Islet precursor cell (in vitro differentiated cells): ENCODE measurements at places on chromosomes 12 and 14.
A peak's percentile ranks its signal among the peaks of the same experiment; 100 is the strongest.

DNA sequence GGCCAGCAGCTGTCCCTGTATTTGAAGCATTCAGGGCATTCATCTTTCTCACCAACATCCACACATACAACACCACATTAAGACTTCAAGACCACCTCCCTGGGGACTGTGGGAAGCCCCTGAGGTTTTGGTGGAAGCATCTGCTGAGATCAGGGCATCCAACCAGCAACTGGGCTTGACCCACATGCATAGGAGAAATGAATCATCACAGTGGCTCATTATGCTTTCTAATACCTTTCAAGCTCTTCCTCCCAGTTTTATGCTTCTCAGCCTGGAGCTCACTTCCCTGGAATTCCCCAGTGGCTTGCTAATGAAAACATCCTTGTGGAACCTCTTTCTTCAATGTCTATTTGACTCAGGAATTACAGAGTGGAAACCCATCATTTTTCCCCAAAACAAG is 21.4 kb upstream of the CMKLR1 start:
- peak; percentile 47 for DNase-seq

- no peak for DNase-seq
Observed at GRCh38 chr12:47894068-47894467, 10.7 kb downstream of the VDR start.

DNA sequence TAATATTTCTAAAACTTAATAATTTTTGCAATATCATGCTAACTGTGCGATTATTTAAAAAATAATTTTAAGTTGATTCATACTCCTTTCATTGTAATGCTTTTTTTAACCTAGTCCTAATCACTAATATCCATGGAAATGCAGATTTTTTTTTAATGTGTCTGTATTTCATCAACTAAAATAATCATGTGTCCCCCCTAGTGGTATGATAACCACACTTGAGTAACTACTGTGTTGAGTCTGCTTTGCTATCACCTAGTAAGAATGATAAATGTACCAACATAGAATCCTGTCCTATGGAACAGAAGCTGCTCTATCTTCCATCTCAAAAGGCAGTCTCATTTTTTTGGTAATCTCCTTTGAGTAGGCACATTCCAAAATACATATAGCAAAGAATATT is 19.1 kb upstream of the SYNE2 start:
- DNase-seq = no peak

- DNase-seq = no peak
Observed at GRCh38 chr14:98928418-98928817, 343.6 kb downstream of the BCL11B start.

DNA sequence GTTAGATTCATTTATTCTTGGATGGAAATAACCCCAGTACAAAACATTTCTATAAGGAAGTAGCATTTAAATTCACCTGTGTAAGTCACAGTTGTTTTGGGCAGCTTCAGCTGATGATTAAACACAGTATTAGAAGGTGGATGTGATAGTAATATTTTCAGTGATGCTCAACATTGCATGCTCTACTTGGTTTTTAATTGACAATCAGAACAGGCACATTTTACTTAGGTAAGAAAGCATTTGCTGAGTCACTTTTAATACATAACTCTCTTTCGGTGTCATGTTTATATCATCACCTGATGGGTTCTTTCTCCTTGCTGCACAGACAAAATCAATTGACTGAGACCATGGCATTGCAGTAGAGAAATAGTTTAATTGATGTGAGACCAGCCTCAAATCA is 80.7 kb downstream of the CMAS start:
- no peak for DNase-seq

DNA sequence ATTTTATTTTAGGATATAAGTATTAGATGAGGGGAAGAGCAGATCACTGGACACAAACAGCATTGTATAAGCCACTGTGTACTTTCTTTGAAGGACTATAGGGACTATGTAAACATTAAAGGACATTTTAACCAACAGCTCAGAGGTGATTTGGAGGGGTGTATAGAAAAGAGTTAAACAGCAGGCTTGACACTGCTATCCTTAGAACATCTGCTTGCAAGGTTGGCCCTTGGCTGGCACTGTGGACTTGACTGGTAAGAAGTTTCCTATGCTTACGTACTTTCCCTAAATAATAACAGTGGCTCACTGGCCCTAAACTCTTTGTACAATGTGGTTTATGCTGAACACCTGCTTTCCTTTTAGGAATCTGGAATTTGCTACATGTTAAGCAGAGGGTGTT is 28.7 kb downstream of the ZFYVE26 start:
- no peak for DNase-seq

GRCh38 chr12:45557016-45557415 is 172.5 kb upstream of the ARID2 start:
- no peak for DNase-seq

DNA sequence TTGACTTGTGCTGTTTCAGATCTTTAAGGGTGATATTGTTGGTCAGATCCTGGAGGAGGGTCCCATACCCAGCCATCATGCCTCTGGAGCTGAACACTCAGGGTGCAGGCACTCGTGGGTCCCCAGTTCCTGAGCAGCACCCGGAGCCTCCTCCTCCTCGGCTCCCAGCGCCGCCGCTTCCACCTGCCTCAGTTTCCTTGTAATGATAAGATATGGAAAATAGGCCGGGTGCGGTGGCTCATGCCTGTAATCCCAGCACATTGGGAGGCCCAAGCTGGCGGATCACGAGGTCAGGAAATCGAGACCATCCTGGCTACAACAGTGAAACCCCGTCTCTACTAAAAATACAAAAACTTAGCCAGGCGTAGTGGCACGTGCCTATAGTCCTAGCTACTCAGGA is 20.2 kb upstream of the AEBP2 start:
- DNase-seq = peak; percentile 46

GRCh38 chr12:981961-982360 is 9.1 kb upstream of the ERC1 start:
- DNase-seq = no peak

DNA sequence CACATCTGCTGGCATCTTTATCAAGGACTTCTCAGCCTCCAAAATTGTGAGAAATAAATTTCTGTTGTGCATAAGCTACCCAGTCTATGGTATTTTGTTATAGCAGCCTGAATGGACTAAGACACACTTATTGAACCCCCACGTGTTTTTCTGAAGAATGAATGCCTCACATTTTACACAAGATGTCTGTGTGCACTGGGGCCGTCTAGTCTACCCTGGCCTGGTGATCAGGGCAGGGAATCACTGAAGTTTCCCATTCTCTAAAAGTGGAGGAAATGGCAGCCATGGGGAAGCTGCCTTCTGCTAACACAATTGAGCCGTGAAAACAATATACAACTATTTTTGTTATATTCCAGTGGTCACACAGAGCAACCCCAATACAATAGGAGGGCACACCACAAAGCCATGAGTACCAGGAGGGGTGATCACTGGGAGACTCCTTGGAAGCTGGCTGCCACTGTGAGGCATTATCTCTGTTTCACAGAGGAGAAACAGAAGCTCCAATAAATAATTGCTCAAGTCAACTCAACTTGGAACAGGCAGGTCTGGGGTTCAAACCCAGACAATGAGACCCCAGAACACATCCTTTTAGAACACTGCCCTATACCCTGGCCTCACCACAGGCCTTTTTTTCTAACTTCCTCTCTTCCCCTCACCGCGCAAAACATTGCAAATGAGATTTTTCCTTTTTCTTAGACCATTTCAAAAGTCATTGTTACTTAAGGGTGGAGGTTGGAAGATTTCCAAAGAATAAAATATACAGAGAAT is 18.3 kb upstream of the LTA4H start:
- no peak for DNase-seq

DNA sequence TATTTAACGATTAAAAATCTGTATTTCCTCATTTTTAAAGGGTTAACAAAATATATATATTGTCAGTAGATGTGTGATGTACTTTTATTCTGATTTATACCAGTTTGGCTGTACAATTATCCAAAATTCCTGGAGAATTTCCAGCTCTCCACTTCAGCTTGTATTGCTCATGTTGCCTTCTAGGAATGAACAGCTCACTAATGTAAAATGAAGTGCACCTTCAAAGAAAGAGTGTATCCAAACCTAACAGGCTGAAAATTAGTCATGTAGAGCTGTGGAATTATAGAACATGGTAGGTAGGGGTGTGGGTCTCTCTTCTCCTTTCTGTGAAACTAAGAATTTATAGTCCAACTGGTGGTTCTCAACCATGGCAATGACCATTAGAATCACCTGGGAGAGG is 362.0 kb downstream of the ETNK1 start:
- no peak for DNase-seq

DNA sequence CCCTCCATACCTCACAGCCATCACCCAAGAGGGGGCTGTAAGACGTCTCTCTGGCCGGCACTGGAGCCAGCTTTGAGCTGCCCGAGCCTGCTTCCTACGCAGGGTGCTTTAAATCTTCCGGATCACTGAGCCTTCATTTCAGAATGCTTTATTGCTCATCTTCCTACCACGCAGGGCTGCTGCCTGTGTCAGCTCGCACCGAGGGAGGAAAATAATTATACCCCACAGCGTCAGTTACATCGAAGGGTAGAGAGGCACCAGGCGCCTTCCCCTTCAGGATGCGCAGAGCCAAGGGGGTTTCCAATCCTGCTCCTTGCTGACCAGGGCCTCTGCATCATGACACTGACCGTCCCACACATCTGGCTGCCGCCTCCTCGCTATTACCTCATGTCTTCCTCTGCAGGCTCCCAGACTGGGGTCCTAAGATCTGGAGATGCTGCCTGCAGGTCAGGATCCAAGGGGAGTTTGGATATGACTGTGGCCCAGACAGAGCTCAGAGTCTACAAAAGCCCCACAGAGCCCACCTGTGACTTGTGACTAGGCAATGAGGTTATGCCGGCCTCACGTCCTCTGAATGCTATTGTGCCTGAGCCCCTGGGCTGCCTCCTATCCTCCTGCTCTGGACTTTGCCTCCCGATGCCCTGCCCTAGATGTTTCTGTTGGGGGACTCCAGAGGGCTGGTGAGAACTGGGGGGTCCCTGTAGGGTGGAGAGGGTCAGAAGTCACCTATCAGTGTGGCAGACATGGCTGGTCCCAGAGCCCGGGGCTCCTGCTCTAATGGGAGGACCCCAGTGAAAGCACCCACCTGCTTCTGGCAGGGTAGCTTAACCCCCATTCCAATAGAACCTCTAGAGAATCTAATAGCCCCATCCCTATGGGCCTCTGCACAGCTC is 220.3 kb upstream of the RTL1 start:
- peak; percentile 41 for DNase-seq
